AG04450 (cell line): ENCODE measurements at places on chromosomes 2 and 18.

- no peak for DNase-seq
Measured at GRCh38 chr2:98571121-98571701, 37.1 kb downstream of the COA5 start.

GRCh38 chr18:71011389-71011788, 722.5 kb downstream of the SOCS6 start:
- no peak for DNase-seq

GRCh38 chr2:216283038-216283900, 89.0 kb downstream of the MARCHF4 start:
- no peak for DNase-seq

DNA sequence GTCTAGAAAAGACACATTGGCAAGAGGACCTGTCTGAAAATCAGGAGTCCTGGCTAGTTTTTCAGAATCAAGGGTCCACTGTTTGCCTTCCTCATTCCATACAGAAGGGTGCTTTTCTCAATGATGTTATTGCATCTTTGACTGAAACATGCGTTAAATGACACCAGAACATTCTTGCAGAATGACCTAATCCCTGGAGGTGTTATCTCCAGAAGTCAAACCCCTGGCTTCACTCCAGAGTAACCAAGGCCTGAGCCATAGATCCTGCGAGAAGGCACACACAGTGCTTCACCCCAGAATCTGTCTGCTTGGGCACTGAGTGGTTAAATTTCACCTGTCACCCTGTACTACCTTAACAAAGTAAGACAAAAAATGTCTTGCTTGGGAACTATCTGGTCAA, 1055.2 kb upstream of the FANCL start:
- DNase-seq = no peak

DNA sequence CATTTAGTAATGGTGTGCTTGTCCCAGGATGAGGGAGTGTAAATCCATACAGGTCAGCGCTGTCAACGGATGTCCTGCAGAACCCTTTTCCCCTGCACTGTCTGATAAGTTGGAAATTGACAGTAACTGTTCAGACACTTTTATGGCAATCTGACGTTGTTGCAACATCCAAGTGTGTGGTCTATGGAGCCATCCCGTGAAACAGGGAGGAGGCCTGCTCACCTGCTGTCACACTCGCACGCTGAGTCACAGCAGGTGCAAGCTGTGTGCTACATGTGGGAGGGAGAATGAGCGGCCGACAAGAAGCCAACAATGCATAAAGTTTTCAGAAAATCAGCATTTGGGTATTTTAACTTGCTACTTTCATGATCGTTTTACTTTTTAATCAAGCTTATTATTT, 43.7 kb upstream of the RMDN2 start:
- no peak for DNase-seq

DNA sequence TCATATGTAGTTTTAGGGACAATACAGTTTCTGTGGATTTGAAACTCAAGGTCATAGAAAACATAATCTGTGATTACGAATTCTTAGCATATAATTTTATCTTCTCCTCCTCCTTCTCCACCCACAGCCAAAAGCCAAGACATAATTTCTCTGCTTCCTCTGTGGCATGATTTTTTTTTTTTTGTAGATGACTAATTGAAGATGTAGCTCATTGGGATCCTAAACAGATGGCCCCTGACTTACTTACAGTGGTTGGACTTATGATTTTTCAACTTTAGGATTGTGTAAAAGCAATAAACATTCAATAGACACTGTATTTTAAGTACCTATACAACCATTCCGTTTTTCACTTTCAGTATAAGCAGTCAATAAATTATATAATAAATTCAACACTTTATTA, 42.3 kb downstream of the FSIP2 start:
- no peak for DNase-seq

- DNase-seq = no peak
Measured at GRCh38 chr18:1483385-1483784, 578.7 kb downstream of the ADCYAP1 start.

DNA sequence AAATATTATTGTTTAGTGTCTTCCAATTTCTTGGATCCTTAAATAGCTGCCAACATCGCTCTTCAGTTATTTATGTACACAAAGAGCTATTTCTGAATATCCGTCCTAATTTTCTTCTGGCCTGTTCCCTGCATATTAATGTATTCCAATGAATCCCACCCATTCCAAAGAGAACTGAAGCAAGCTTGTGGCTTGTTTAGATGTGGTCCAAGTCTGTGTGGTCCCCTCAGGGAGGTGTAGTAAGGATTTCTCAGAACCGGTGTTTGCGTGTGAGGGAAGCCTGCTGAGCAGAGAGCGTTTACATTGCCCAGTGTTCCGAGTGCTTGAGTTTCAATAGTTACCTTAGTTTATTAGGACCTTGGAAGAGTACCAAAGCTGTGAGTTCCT, 25.1 kb upstream of the IL1R1 start:
- DNase-seq = no peak

DNA sequence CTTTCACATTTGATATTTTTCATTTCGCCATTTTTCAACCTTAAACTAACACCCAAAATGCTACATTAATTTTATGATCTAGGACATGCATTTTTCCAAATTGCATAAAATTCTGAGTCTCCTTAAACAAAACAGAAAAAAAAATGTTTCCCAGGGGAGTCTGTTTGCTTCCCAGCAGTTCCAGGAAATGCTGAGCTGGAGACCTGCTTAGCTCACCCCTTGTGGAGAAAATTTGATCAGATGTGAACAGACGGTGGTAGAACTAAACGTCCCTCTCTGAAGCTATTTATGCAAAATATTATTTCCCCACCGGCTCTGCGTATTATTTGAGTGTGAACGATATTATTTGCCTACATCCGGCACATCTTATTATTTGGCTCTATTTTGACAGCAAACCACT, 74.9 kb upstream of the AGAP1 start:
- DNase-seq = no peak
